Sciatic nerve (tissue), 2 donors: ENCODE measurements at places on chromosomes 7 and 10. TPM values are rescaled to one million over a fixed set of nuclear protein-coding genes. Genes with fewer than 3 reads are reported as not detected.

GRCh38 chr10:133159950-133160825, at the start of gene KNDC1:
Gene KNDC1 (plus strand): TSS chr10:133160219. CDS start chr10:133160468, 249 bp downstream.
- peak; percentile 56 for DNase-seq

- DNase-seq = no peak
Measured at GRCh38 chr7:102182016-102182415, 104.7 kb upstream of the SH2B2 start.

DNA sequence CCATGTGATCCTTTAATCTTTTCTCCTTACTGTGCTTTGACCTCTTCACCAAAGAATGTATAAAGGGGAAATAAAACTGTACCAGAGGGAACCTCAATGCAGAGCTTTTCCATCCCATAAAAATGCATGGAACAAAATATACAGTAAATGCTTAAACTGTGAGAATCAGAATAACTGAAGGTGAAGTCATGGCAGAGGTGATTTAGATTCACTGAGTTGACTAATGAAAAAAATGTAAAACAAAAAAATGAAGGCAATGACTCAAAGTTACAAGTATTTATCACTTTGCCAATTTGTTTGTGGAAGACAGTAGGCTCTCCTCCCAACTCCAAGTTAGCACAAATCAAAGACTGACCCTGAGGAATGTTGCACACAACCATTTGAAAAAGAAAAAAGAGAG, 1331.6 kb upstream of the SORCS1 start:
- no peak for DNase-seq

GRCh38 chr7:94252124-94252523, 142.6 kb upstream of the COL1A2 start:
- DNase-seq = no peak

Gene GAD2
- total RNA-seq = not detected

DNA sequence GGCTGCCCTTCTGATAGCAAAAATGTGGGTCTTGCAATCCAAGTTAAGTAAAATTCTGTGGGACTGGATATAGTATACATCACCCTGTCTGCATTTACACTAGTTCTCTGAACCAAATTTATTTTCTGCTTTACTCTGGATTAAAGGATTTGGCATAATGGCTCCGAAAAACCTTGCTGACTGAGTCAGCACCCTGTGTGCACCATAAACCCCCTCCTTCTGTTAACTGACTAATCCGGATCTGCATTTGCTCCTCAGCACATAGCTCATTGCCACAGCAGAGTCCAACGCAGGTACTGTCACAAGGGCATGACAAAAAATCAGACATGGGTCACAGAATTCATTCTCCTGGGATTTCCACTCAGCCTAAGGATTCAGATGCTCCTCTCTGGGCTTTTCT, 1.3 kb downstream of the OR2A5 start:
- no peak for DNase-seq

- no peak for DNase-seq
Measured at GRCh38 chr7:27714831-27715444, 25.0 kb upstream of the TAX1BP1 start.

GRCh38 chr7:148255333-148255732, 335.2 kb upstream of the C7orf33 start:
- DNase-seq = no peak

Gene PAOX
- total RNA-seq = 9.6 TPM

Gene MRC1
- 35.8 TPM for total RNA-seq

Gene GALNT17
- 65.4 TPM for total RNA-seq

- DNase-seq = no peak
Measured at GRCh38 chr7:132443761-132444520, 132.3 kb downstream of the PLXNA4 start.

GRCh38 chr7:22094413-22095342, 149.0 kb upstream of the CDCA7L start:
- no peak for DNase-seq

DNA sequence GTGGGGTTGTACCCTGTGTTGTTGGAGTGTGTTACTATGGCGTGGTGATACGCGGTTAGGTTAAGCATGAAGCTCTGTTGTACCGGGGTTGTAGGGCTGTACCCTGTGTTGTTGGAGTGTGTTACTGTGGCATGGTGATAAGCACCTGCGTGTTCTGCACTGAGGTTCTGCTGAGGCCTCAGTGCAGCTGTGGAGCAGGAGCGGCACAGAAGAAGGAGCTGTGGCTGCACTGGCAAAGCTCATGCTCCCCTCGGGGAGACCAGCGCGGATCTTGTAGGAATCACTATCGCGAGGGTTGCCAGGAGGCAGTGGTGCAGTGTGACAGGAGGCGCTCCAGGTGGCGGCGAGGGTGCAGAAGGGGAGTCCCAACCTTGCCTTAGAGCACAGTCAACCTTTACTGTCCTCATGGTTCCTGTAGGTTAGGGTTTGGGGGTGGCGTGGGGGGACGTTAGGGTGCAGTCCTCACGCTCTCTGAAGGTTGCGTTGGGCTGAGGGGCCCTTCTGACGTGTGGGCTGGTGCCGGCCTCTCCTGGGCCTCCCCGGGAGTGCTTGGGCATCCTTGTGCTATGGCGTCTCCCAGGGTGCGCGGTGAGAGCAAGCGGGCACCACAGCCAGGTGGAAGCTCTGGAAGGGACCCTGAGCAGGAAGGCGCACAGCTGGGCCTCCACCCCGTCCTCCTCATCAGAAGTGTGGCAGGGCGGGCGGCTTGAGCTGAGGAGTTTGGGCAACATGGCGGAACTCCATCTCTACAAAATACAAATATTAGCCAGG, 11.0 kb downstream of the DYNC2I1 start:
- no peak for DNase-seq

DNA sequence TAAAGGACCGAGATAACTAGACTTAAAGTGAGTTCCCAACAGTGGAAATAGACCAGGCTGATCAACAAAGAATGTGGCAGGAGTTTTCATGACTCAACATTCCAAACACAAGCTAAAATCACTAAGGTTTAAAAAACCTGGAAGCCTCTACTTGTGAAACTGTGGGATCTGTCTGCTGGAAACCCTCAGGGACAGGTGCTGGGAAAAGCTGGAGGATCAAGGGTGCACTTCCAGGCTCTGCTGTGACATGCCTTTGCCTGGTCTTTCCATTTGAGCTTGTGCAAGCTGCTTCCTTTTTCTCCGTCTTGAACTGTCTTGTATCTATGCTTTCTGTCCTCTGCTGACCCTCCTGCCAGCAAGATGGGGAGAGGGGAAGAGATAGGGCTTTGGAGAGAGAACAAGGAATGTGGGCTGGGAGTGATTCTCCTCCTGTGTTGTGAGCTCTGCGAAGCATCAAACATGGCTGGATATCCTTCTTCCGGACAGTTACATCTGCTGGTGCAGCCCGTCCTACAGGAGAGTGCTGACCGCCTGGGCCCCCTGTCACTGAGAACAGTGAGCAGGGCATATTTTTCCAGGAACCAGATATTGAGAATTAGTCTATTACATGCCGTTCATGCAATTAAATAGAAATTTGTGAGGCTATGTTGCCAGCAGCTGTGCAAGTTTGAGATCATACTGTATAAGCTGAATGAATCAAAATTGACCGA, 25.5 kb downstream of the ARHGAP22 start:
- DNase-seq = no peak

- no peak for DNase-seq
Measured at GRCh38 chr7:27312820-27313219, 70.2 kb downstream of the EVX1 start.

Gene GIMAP8
- 22.4 TPM for total RNA-seq

- no peak for DNase-seq
Measured at GRCh38 chr7:75915416-75916156, 631 bp downstream of the POR start.

GRCh38 chr10:99372546-99373271, 43.6 kb downstream of the CNNM1 start:
- DNase-seq = no peak

Gene KCNMA1
- 10.7 TPM for total RNA-seq

Gene YAE1
- 23.1 TPM for total RNA-seq

GRCh38 chr7:51647931-51648351, 331.3 kb upstream of the COBL start:
- DNase-seq = no peak

GRCh38 chr10:125555743-125556142, 127.2 kb downstream of the TEX36 start:
- DNase-seq = no peak

DNA sequence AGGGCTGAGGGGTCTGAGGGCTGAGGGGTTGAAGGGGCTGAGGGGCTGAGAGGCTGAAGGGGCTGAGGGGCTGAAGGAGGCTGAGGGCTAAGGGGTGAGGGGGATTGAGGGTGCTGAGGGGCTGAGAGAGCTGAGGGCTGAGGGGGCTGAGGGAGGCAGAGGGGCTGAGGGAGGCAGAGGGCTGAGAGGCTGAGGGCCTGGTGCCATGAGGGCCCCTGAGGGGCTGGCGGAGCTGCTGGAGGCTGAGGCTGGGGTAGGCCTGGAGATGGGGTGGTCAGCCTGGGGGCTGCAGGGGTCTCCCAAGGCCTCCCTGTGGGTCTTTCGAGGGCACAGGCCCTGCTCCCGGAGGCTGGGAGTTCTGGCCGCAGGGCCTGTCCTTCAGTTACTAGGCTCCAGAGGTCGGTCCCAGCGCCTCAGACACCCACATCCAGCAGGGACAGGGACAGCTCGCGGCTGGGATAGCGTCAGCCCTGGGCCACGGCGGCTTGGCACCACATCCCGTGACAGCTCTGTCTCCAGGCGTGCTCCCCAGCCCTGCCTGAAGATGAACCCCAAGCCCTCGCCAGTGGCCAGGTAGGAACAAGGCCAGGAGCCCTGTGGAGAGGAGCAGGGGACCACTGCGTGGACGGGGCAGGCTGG, 16.9 kb downstream of the MYO1G start:
- no peak for DNase-seq

DNA sequence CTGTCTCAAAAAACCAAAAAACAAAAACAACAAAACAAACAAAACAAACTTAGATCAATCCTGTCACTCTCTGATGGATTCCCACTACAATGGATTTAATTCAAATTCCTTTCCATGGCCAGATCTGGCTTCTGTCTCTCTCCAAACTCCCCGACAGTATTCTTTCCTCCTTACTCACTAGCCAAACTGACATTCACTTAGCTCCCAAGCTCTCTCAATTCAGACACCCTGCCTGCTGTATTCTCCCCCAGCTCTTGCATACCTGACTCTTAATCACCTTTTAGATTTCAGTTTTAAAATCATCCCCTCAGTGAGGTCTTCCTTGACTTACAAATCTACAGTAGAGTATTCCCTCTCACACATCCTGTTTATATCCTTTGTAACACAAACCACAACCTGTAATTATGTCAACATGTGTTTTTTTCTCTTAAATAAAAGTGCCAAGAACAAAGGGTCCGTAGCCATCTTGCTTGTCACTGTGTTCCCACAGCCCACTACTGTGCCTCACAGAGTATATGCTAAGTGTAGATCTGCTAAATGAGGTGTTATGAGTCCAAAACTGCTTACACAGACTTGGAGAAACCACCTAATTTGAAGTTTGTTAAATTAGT, 14.4 kb downstream of the HERPUD2 start:
- DNase-seq = no peak

GRCh38 chr10:71600849-71601248, 118.7 kb downstream of the C10orf105 start:
- no peak for DNase-seq

Gene DOCK1
- total RNA-seq = 99.7 TPM

Gene MCM10
- total RNA-seq = 0.45 TPM

DNA sequence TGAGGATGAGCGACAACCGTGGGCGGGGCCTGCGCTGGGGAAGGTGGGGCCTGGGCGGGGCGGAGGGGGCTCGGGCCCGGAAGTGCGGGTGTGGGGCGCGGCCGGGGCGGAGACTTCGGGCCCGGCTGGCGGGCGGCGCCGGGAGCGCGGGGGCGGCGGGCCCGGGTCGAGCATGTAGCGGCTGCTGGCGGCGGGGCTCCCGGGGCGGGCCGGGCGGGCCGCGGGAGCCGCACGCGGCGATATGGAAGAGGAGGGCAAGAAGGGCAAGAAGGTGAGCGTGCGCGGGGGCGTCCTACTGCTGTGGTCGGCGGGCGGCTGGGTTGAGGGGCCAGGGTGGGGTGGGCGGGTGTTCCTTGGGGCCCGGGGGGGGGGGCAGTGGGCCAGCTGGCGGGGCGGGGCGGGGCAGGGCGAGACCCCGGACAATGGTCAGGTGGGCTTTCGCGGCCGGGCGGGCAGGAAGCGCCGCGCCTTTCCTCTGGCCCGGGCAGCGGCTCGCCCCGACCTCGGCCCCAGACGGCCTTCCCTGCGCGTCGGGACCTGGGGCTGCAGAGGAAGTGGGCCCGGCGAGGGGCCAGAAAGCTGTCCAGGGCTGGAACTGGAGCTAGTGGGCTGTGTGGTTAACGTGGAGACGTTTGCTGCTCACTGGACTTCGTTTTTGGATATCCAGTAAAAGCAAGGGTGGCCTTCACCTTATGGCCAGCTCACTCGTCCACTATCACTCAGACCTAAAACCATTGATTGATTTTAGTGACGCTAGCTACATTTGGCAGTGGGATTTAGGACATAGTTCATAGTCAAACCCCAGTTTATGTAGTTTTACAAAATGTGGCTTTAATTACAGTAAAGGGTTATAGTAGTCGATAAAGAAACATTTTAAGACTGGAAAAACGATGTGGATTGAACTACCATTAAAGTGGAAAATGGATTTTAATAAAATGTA, at the start of gene CCM2:
Gene CCM2, plus strand, starts transcription at position 109 of the 940 bp plus-strand sequence. Its CDS starts 133 bp downstream, at position 242.
- DNase-seq = peak; percentile 78

Gene C10orf67
- total RNA-seq = 1.2 TPM

DNA sequence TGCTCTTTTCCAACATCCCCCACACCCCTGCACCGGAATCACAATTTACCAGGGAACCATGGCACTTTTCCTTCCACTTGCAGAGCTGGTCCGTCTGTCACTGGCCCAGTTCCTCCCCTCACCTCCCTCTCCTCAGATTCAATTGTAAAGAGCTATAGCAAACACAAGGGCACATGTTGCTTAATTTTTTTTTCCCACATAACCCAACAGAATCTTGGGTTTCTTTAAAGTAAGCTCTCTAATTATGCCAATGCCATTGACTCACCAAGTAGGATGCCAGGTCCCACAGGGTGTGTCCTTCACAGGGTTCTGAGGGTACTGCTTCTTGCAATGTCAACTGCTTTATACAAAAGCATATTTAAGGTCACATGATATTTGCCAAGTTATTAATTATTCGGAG, 262.2 kb downstream of the AUTS2 start:
- no peak for DNase-seq

DNA sequence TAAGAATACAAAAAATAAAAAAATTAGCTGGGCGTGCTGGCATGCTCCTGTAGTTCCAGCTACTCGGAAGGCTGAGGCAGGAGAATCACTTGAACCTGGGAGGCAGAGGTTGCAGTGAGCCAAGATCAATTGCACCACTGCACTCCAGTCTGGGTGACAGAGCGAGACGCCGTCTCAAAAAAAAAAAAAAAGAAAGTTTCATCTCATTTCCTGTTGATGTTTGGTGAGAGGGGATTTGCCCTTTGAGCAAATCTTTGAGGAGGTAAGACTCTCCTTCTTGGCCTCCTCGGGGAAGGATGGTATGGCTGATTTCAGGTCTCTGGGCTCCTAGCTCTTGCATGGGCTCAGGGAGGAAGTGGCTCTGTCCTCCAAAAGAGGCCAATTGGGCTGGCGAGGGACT, 3.6 kb upstream of the GRID2IP start:
- DNase-seq = no peak

Gene RTKN2
- total RNA-seq = 0.22 TPM
